Diencephalon (tissue), 1 donor: ENCODE measurements at places on chromosomes 7 and 10. TPM values are rescaled to one million over a fixed set of nuclear protein-coding genes. Genes with fewer than 3 reads are reported as not detected.

Gene FKBP14
- total RNA-seq, result 11.1 TPM

Gene TAS2R41
- total RNA-seq, result not detected

Gene LRMDA
- total RNA-seq, result 5.8 TPM

Gene ZNF425
- total RNA-seq, result 5.8 TPM

Gene PVRIG
- total RNA-seq, result not detected

Gene EEPD1
- 33.7 TPM for total RNA-seq

Gene IGF2BP3
- 48.2 TPM for total RNA-seq

Gene SORCS1
- 30.2 TPM for total RNA-seq

Gene GIMAP4
- total RNA-seq, result 10.8 TPM

Gene GPER1
- total RNA-seq, result 3.0 TPM

Gene HOXA7
- not detected for total RNA-seq

Gene ZKSCAN1
- 78.9 TPM for total RNA-seq

Gene NPTX2
- 32.1 TPM for total RNA-seq

Gene FAM180A
- total RNA-seq, result not detected

Gene SAP25
- total RNA-seq, result not detected

Gene MMRN2
- 5.1 TPM for total RNA-seq

Gene NFKB2
- total RNA-seq, result 1.6 TPM

Gene OR13A1
- not detected for total RNA-seq

Gene GNAT3
- total RNA-seq, result not detected

Gene POLR2J2
- 5.3 TPM for total RNA-seq

Gene DLX6
- total RNA-seq, result 13.4 TPM

Gene TEX47
- total RNA-seq, result not detected

Gene AKR1C2
- 21.2 TPM for total RNA-seq

Gene LIPK
- not detected for total RNA-seq

Gene C10orf105
- 2.1 TPM for total RNA-seq

Gene MOGAT3
- not detected for total RNA-seq
